ENCODE measurements at places on chromosomes 4 and X.

GRCh38 chr4:162117051-162117450 lies 46.7 kb downstream of the FSTL5 start:
- no peak for DNase-seq

GRCh38 chr4:22522206-22522605 lies 6.3 kb upstream of the ADGRA3 start:
- no peak for DNase-seq

GRCh38 chrX:50161127-50161526 lies 39.7 kb downstream of the AKAP4 start:
- no peak for DNase-seq

- no peak for DNase-seq
These were observed 10.9 kb upstream of the PGM2 start for GRCh38 chr4:37815591-37815990.

DNA sequence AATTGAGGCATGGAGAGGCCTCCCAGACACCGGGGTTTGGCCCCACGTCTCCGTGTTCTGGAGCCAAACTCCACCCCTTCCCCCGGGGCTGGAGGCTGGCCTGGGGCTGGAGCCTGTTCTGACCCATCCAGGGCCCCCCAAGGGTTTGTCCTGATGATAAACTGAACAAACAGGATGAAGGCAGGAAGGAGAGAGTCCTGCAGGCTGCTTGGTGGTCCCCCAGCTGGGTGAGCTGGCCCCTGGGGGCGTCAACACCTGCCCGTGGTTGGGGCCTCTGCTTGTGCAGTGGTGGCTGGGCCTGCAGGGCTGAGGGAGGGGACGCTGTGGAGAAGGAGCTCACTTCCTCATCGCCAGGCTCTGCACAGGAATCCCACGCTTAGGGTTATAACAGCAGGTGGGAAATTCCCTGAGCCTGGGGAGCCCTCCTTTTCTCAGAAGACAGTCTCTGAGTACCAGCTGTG lies 2.3 kb downstream of the SH3TC1 start:
- DNase-seq, result no peak

DNA sequence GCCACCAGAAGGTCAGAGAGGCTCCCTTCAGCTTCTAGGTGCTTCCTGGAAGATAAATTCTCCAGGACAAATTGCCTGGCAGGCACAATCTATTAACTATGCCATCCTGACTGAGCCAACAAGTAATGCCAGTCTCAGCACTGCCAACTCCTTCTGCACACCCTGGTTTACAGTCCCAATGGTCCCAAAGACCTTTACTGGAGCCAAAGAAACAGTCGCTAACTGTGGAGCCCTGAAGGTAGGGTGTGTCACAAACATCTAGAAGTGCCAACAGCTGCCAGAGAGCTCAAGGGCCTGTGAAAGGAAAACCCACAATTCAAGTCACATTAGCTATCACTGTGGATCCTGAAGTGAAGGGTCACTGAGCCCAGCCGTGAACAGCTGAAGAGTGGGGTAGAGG lies 34.9 kb upstream of the CITED1 start:
- DNase-seq, result no peak
